ENCODE measurements at places on chromosomes 16 and 17. TPM values are rescaled to one million over a fixed set of nuclear protein-coding genes. Genes with fewer than 3 reads are reported as not detected.

The FBXL16 gene
- 10.3 TPM for total RNA-seq

GRCh38 chr16:87335625-87336433 lies 18.6 kb upstream of the C16orf95 start:
- H3K4me1 ChIP-seq: no peaks in the 10 kb centered on the region
- no peak overlapping the region for H3K27ac ChIP-seq
- peaks cover 11% of the 10 kb centered on the region for H3K36me3 ChIP-seq
- DNase-seq: no peak

The ENPP7 gene
- not detected for total RNA-seq

The EPN3 gene
- total RNA-seq: 5.8 TPM

- no peak for DNase-seq
- no peak overlapping the region for H3K27ac ChIP-seq
- H3K4me3 ChIP-seq: no peak overlapping the region
- H3K36me3 ChIP-seq: no peaks in the 10 kb centered on the region
- H3K27me3 ChIP-seq: no peaks in the 10 kb centered on the region
- H3K4me1 ChIP-seq: peaks cover 45% of the 10 kb centered on the region
Measured at GRCh38 chr16:57532266-57532625, 4.1 kb downstream of the CCDC102A start.

DNA sequence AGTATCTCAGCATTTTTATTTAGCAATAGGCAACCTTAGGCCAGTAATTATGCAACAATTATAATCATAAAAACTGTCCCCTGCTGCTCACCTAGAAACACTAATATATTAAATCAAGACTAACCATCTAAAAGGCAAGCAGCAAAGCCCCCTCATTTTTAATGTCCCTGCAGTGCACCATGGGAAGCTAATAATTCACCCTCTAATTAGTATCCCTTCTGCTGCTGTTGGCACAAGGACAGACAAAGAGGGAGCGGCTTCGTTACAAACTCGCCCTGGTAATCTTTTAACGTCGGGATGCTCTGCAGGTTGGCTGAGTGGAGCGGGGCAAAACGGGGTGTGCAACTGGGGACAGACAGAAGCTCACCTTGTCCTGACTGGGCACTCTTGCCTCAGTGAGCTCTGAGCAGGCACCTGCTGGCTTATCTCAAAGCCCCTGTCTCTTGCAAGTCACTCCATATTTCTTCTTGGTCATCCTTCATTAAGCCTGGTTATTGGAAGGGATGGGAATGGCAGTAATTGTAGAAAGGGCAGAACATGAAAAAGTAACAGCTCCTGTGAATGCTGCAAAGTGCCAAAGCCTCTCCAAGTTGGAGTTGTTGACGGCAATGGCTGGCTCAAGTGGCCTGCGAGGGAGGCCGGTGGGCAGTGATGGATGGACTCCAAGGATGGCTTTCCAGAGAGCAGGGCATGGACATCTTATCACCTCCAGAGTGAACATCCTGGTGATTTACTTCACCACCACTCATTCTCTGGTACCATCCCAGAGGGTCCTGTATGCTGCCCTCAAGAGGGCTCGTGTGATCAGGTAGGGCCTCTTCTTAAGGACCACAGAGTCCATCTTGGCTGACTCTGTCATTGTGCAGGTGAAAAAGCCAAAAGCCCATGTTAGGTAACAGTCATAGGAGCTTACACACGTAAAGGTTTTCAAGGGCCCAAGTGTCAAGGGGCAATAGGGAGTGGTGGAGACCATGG lies 219.6 kb upstream of the N4BP1 start:
- H3K36me3 ChIP-seq: no peaks in the 10 kb centered on the region
- no peaks in the 10 kb centered on the region for H3K27me3 ChIP-seq
- H3K27ac ChIP-seq: no peak overlapping the region
- H3K4me3 ChIP-seq: no peak overlapping the region
- no peak for DNase-seq
- no peaks in the 10 kb centered on the region for H3K4me1 ChIP-seq

The KRTAP9-3 gene
- not detected for total RNA-seq

The CBX2 gene
- total RNA-seq: 83.9 TPM

- H3K27ac ChIP-seq: no peak overlapping the region
- H3K4me3 ChIP-seq: no peak overlapping the region
- no peaks in the 10 kb centered on the region for H3K36me3 ChIP-seq
- no peaks in the 10 kb centered on the region for H3K27me3 ChIP-seq
Measured at GRCh38 chr17:81499601-81499970, 13.0 kb downstream of the ACTG1 start.

DNA sequence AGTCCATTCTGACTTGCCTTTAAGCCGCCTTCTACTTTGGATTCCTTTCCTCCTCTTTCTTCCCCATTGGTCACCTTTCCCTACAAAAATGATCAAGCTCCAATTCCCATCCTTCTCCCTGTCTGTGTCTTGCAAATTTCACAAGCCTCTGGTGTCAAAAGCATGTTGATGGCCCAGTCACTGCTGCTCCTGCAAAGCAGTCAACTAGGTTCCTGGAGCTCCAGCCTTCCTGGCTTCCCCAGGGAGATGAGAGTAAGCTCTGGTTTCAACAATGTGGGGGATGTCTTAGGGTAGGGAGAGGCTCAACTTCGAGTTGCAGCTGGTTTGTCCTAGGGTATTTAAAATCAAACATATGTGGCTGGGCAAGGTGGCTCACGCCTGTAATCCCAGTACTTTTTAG lies 36.1 kb upstream of the HELZ start:
- no peaks in the 10 kb centered on the region for H3K27me3 ChIP-seq
- H3K4me3 ChIP-seq: no peak overlapping the region
- DNase-seq: no peak
- H3K36me3 ChIP-seq: no peaks in the 10 kb centered on the region

- H3K27ac ChIP-seq: no peak overlapping the region
- H3K4me3 ChIP-seq: no peak overlapping the region
- H3K4me1 ChIP-seq: no peaks in the 10 kb centered on the region
Measured at GRCh38 chr17:73291260-73291801, 20.5 kb downstream of the CDC42EP4 start.

The SLC47A1 gene
- 2.2 TPM for total RNA-seq

GRCh38 chr17:4480929-4481898 lies 17.5 kb upstream of the SPNS2 start:
- no peaks in the 10 kb centered on the region for H3K36me3 ChIP-seq
- no peak overlapping the region for H3K4me3 ChIP-seq
- H3K27ac ChIP-seq: no peak overlapping the region
- no peaks in the 10 kb centered on the region for H3K27me3 ChIP-seq
- no peak for DNase-seq
- peaks cover 1% of the 10 kb centered on the region for H3K4me1 ChIP-seq

The TLCD3B gene
- 26.9 TPM for total RNA-seq

The GPR139 gene
- 0.84 TPM for total RNA-seq

GRCh38 chr16:67100569-67101310 lies 9.0 kb upstream of the PHAF1 start:
- no peaks in the 10 kb centered on the region for H3K36me3 ChIP-seq
- H3K4me1 ChIP-seq: no peaks in the 10 kb centered on the region
- H3K4me3 ChIP-seq: no peak overlapping the region
- no peak overlapping the region for H3K27ac ChIP-seq

The DNAH9 gene
- total RNA-seq: 0.86 TPM

GRCh38 chr17:67385122-67385988 lies 8.3 kb downstream of the PITPNC1 start:
- no peaks in the 10 kb centered on the region for H3K27me3 ChIP-seq
- no peak for DNase-seq
- no peaks in the 10 kb centered on the region for H3K36me3 ChIP-seq
- no peak overlapping the region for H3K27ac ChIP-seq
- no peaks in the 10 kb centered on the region for H3K4me1 ChIP-seq
- no peak overlapping the region for H3K4me3 ChIP-seq

- H3K36me3 ChIP-seq: no peaks in the 10 kb centered on the region
- H3K27ac ChIP-seq: 0 out of 2 replicates have a peak overlapping the region, but pooled peaks have one; percentile 23
- H3K27me3 ChIP-seq: no peaks in the 10 kb centered on the region
- peak; percentile 71 for DNase-seq
- H3K4me1 ChIP-seq: no peaks in the 10 kb centered on the region
Measured at GRCh38 chr17:4156750-4157381, 13.9 kb downstream of the CYB5D2 start.

The ATP2A3 gene
- 32.0 TPM for total RNA-seq

GRCh38 chr16:70158261-70158939 lies 15.2 kb upstream of the CLEC18C start:
- no peak overlapping the region for H3K27ac ChIP-seq
- no peak for DNase-seq
- no peak overlapping the region for H3K4me3 ChIP-seq
- H3K27me3 ChIP-seq: no peaks in the 10 kb centered on the region
- peaks cover 58% of the 10 kb centered on the region for H3K36me3 ChIP-seq

DNA sequence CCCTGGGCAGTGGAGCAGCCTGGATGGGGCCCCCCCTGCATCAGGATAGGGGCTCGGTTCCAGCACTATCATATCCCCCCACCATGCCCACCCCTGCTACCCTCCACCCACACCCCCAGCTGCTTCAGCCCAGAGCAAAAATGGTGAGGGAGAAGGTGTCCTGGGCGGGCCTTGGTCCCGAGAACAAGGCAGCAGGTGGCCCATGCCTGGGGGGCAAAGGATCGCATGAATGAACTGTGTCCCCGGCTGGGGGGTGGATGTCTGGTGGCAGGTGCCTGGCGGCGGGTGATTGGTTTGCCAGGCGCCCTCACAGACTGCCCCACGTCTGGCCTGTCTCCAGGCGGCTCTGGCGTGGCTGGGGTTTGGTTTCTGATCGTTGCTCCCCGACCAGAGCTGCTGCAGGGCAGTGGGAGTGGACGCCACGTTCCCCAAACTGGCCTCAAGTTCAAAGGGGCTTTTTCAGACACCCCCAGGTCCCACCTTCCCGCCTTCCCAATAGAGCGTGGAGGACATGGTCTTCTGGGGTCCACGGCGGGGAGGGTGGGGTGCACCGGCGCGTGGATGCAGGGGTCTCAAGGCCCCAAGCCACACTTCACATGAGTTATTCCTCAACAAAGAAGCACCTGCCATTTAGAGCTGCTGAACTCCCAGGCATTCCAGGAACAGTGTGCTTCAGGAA lies 12.6 kb downstream of the UTS2R start:
- no peak overlapping the region for H3K4me3 ChIP-seq
- H3K27ac ChIP-seq: no peak overlapping the region
- no peaks in the 10 kb centered on the region for H3K36me3 ChIP-seq
- DNase-seq: no peak

DNA sequence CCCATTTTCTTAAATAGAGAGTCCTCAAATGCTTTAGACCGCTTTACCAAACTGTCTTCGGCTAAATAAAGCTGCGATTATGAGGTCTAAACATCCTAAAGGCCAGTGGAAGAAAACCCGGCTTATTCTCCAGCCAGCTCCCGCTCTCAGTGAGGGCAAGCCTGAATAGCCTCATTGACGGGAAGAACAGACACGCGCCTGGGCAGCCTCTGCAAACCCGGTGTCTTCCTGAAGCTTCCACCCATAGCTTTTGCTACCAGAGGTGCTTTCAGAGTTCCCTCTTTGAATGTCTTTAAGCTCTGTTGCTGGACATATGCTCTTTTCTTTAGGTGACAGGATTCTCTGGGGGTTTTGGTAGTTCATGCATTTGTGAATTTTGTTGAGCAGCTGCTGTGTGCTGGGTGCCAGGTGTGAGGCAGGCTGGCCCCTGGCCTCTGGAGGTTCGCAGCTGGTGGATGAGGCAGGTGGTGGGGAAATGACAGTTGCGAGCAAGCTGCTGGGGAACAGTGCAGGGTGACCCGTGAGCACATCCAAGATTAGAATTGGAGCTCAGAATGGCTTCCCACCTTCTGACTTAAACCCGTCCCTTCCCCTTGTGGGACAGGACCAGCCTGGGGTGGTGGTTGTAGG lies 44.7 kb downstream of the CRISPLD2 start:
- H3K4me1 ChIP-seq: no peaks in the 10 kb centered on the region
- no peak for DNase-seq
- no peak overlapping the region for H3K27ac ChIP-seq
- H3K4me3 ChIP-seq: no peak overlapping the region
- H3K27me3 ChIP-seq: no peaks in the 10 kb centered on the region

GRCh38 chr17:51398687-51399086 lies 138.3 kb downstream of the UTP18 start:
- H3K4me3 ChIP-seq: no peak overlapping the region
- H3K4me1 ChIP-seq: peaks cover 6% of the 10 kb centered on the region
- no peak for DNase-seq
- H3K27me3 ChIP-seq: no peaks in the 10 kb centered on the region
- no peaks in the 10 kb centered on the region for H3K36me3 ChIP-seq
- H3K27ac ChIP-seq: no peak overlapping the region

- DNase-seq: no peak
- no peak overlapping the region for H3K4me3 ChIP-seq
- H3K27me3 ChIP-seq: no peaks in the 10 kb centered on the region
- no peak overlapping the region for H3K27ac ChIP-seq
- peaks cover 4% of the 10 kb centered on the region for H3K36me3 ChIP-seq
Measured at GRCh38 chr16:90042946-90043514, 23.8 kb upstream of the DBNDD1 start.

- DNase-seq: no peak
- no peaks in the 10 kb centered on the region for H3K36me3 ChIP-seq
- H3K4me3 ChIP-seq: no peak overlapping the region
- H3K27ac ChIP-seq: no peak overlapping the region
Measured at GRCh38 chr16:80164966-80165550, 375.7 kb upstream of the DYNLRB2 start.

DNA sequence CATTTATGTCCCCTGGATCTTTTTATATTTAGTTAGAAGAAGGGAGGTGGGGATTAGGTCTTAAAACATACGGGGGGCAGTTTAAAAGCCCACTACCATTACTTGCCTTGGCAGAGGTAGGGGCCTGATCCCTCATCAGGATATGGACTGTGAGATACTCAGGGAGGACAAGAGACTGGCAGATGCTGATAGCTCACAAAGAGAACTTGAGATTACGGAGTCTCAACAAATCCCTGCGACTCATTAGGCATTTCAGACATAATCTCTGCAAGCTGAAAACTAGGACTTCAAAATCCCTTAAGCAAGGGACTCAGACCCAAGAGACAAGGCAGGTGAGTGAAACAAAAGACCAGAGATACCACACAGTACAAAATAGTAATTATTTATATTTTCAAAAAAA lies 23.2 kb downstream of the NXPH3 start:
- no peak for DNase-seq
- H3K27ac ChIP-seq: no peak overlapping the region
- H3K4me1 ChIP-seq: no peaks in the 10 kb centered on the region
- H3K4me3 ChIP-seq: no peak overlapping the region
- H3K36me3 ChIP-seq: peaks cover 3% of the 10 kb centered on the region

- no peak overlapping the region for H3K4me3 ChIP-seq
- H3K27me3 ChIP-seq: no peaks in the 10 kb centered on the region
- no peak for DNase-seq
- no peak overlapping the region for H3K27ac ChIP-seq
- no peaks in the 10 kb centered on the region for H3K4me1 ChIP-seq
- H3K36me3 ChIP-seq: no peaks in the 10 kb centered on the region
Measured at GRCh38 chr17:32971171-32971570, 20.5 kb upstream of the SPACA3 start.

DNA sequence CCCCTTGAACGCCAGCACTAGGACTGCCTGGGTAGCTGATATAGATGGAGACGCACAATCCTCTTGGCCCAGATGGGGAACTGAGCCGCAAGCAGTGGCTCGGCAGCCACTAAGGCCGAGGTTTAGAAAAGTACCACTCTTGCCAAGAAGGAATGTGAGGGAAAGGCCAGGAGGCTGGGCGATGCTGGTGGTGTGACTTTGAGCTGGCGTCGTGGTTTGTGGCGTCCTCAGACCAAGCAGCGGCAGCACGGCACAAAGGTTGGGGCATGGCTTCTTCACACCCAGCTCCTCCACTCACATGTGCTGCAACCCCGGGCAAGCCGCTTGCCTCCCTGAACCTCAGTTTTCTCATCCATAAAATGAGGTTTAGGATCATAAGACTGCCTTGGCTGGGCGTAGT lies 15.6 kb downstream of the DCAKD start:
- H3K4me1 ChIP-seq: peaks cover 5% of the 10 kb centered on the region
- no peak for DNase-seq
- H3K4me3 ChIP-seq: no peak overlapping the region
- H3K27me3 ChIP-seq: no peaks in the 10 kb centered on the region

All from H1 (cell line).